Hair follicle dermal papilla cell (primary cell): ENCODE measurements at places on chromosomes 1 and 21. TPM values are rescaled to one million over a fixed set of nuclear protein-coding genes. Genes with fewer than 3 reads are reported as not detected.

Gene DNALI1
- 5.3 and 5.8 TPM in 2 replicates for total RNA-seq

Gene GNG4
- under 0.01 TPM in 1 of 2 replicates, not detected in the other for total RNA-seq

Gene VCAM1
- total RNA-seq, result 13.1 and 32.8 TPM in 2 replicates

Gene ACBD6
- total RNA-seq, result 45.5 and 48.0 TPM in 2 replicates

Gene PCBP3
- total RNA-seq, result 8.1 and 16.7 TPM in 2 replicates

Gene GRIK3
- total RNA-seq, result not detected in 2 replicates

Gene KCNE2
- 0.16 TPM in 1 of 2 replicates, not detected in the other for total RNA-seq

Gene CORT
- total RNA-seq, result 0.32 TPM in 1 of 2 replicates, not detected in the other

Gene HMGCS2
- not detected in 2 replicates for total RNA-seq

Gene KRTAP19-6
- total RNA-seq, result not detected in 2 replicates

Gene KRTAP15-1
- not detected in 2 replicates for total RNA-seq

Gene CYP2J2
- total RNA-seq, result 0.16 TPM in 1 of 2 replicates, not detected in the other

Gene RBM34
- 33.1 and 38.6 TPM in 2 replicates for total RNA-seq
